ENCODE measurements at places on chromosomes 13 and 19. TPM values are rescaled to one million over a fixed set of nuclear protein-coding genes. Genes with fewer than 3 reads are reported as not detected.

SPACA4 gene
- total RNA-seq, result not detected

BRME1 gene
- 0.35 TPM for total RNA-seq

DNA sequence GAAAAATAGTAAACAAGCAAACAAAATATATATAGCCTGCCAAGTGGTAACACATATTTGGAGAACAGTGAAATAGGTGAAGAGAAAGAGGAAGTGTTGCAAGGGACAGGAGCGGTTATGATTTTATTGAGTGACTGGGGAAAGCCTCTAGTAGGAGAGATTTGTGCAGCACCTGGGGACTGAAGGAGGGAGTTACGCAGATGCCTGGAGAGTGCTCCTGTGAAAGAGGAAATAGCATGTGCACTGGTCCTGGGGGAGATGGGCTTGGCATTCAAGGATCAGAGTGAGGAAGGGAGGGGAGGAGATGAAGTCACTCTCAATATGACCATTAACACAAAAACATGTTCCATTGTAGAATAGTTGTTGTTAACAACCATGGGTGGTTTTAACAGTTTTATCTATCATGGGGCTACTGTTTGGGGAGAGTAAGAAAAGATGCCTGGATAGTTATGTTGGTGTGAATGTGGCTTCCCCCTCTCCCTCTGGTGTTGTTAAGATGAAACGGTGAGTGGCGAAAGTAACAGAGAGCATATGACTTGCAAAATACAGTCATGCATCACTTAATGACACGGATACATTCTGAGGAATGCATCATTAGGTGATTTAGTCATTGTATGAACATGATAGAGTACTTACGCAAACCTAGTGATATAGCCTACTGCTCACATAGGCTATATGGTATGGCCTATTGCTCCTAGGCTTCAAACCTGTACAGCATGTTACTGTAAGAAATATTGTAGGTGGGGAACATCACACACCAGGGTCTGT is 251.7 kb upstream of the ARGLU1 start:
- DNase-seq, result no peak

GRCh38 chr19:8129061-8129618 is 20.3 kb downstream of the FBN3 start:
- DNase-seq, result no peak

GRCh38 chr19:18282021-18282787 is 782 bp upstream of the JUND start:
- no peak for DNase-seq

- DNase-seq, result peak; percentile 73
Measured at GRCh38 chr13:112465251-112466131, 89.3 kb downstream of the SPACA7 start.

- no peak for DNase-seq
Measured at GRCh38 chr19:13100031-13100588, 2.5 kb downstream of the LYL1 start.

GRCh38 chr19:13693889-13694288 is 70.4 kb upstream of the MRI1 start:
- DNase-seq, result no peak

DNA sequence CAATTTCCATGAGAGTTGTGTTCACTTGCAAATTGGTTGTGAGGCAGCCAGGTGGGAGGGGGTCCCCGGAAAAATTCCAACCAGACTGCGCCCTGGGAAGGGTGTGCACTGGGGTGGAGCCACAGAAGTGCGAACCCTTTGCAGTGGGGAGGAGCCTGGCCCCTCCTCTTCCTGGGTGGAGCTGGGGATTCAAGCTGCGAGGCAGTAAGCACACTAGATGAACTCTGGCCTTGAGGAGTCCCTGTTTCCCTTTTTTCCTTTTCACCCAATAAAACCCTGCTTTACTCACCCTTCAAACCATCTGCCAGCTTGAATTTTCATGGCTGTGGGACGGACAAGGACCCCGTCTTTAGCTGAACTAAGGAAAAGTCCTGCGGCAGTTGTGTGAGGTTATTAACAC is 31.0 kb upstream of the MBNL2 start:
- DNase-seq, result no peak

- DNase-seq, result no peak
Measured at GRCh38 chr13:20134732-20135131, 26.1 kb downstream of the GJA3 start.

GRCh38 chr13:28540612-28541011 is 45.7 kb upstream of the FLT1 start:
- DNase-seq, result no peak

DNA sequence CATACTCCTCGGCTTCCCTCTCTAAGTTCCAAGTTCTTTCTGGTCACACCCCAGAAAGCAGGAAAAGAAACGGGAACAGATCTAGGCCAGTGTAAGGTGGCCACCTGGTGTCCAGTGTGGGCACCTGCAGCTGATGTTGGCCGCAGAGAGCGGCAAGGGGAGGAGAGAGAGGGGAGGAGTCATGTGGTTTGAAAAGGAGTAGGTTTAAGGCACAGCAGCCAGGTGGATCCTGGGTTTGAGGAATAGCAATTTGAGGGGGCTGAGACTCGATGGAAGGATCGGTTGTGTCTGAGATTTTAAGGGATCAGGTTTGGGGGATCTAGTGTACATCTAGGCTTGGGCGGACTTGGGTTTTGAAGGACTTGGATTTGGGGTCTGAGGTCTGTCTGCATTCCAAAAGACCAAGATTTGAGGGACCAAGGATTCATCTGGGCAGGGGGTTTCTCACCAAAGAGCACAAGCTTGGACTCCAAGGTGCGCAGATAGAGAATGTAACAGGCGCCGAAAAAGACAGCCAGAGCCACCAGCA is 1.2 kb downstream of the RABAC1 start:
- DNase-seq, result peak; percentile 89

DNA sequence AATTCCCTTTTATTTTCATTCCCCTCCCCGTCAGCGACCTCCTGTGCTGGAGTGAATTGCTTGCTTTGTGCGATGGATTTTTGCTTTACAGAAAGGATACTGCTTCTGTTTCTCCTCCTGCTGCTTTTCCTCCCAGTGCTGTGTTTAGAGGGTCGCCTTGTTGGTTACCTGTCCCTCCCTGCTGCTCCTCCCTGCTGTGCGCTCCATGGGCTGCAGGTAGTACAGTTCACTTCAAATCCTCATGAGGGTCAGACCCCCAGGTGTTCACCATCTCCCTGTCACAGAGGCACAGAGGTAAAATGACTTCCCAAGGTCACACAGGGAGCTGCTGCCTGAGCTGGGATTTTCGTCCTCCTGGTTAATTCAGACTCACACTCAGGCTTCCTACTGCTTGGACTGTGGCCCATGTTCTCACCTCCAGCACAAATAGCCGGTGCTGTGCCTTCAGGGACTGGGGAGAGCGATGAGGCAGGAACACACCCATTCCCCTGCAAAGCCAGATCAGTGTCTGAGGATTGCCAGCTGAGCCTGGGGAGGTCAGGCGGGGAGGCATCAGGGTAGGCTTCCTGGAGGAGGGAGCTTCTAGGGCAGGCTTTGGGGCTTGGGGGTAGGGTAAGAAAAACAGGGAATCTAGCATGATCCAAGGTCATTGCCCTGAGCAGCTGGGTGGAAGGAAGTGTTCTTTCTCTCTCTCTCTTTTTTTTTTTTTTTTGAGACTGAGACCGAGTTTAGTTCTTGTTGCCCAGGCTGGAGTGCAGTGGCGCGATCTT is 14.4 kb downstream of the BICRA start:
- DNase-seq, result no peak

DNA sequence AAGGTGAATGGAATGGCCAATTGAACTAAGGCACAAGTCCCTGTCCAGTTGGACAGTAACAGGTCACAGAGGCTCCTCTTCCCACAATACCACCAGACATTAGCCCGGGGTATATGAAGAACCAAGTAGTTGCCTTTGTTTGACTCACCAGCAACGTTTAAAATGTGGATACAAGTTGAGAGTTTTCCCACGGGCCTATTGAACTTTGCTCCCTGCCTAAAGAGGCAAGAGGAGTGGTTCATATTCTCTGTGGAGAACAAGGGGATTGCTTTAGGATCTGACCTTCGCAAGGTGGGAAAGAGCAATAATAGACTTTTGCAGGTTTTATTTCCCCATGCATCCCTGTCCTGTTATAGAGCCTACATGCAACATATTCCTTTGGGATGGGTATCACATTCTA is 177.2 kb downstream of the POU4F1 start:
- no peak for DNase-seq

- no peak for DNase-seq
Measured at GRCh38 chr19:870963-871401, 11.5 kb downstream of the CFD start.

DNA sequence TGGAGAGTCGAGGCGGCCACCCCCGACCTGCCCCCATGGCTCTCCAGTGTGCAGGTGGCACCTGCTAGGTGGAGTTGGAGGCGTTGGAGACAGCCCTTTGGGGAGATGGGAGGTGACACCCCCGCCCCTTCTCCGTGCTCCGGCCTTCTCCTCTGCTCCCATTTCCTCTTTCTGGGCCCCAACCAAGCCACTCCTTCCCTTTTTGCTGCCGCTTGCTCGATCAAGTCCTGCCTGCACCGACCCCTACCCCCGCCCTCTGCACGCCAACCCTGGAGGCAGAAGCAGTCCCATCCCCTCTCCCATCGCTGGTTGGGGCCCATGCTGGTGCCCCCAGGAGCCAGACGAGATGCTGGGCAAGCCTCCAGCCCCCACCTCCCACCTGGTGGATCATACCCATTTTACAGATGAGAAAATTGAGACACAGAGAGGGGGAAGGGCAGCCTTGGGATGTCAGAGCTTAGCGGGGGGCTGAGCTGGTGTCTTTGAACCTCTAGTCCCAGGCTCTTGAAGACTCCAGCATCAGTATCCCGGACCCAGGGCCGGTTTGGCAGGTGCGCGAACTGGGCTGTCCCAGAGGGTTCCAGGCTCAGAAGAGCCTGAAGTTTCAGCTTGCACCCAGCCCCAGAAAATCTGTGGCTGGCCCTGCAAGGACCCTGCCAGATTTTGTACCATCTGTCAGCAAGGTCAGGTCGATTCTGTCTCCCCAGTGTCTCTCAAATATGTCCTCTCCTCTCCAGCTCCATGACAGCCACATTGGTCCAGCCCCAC is 10.3 kb downstream of the GNA15 start:
- no peak for DNase-seq

DNA sequence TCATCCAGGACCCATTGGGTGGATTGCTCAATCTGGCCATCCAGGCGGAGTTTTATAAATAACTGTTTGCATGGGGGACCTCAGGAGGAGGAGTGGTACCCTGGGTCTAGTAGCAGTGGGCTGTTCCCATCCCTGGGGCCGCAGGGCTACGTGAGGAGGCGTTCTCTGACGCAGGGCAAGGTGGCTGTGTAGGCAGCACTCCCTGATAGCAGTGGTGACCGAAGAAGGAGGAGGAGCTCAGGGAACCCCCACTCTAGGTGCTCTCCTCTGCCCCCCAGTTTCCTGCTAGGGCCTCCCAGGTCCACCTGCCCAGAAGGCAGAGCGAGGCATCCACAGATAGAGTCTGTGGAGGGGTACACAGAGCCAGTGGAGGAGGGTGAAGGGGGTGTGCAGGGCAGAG is 64.1 kb downstream of the CCNE1 start:
- DNase-seq, result peak; percentile 41

- no peak for DNase-seq
Measured at GRCh38 chr19:29658221-29658991, 6.9 kb upstream of the PLEKHF1 start.

- DNase-seq, result no peak
Measured at GRCh38 chr13:20669162-20669561, 34.3 kb upstream of the IL17D start.

DNA sequence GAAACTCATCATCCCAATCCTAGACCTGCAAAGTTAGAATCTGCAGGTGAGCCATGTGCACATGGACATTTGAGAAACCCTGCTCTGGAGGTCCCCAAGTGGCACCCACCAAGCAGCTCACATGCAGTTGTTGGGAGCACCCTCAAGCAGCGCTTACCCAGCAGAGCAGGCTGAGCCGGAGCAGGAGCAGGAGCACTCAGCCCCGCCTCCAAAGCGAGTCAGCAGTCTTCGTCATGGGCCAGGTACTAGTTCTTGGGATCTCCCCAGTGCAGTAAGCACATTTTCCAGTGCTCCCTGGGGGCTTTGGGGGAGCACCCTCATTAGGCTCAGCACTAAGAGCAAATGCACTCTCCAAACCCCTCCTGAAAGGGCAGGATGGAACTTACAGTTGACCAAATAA is 572.7 kb downstream of the IRS2 start:
- DNase-seq, result no peak

TBXA2R gene
- total RNA-seq, result 1.9 TPM

DNA sequence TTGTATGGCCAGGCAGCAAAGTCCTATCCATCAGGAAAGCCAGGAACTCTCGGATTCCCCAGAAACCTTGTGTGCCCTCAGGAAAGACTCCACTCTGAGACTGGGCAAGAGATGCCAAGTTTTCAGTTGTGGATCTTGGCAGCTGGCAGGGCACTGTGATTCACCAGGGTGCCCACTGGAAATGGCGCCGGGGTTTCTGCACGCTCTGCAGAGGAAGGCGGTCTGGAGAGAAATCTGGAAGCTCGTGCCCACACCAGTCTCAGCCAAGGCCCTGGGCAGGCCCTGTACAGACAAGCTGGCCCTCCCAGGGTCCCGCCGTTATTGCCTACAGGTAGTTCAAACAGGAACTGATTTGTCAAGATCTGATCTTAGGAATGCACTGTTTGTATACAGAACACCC is 4.9 kb downstream of the NAPA start:
- DNase-seq, result no peak

- no peak for DNase-seq
Measured at GRCh38 chr13:27523346-27524073, 73.1 kb upstream of the MTIF3 start.

DNA sequence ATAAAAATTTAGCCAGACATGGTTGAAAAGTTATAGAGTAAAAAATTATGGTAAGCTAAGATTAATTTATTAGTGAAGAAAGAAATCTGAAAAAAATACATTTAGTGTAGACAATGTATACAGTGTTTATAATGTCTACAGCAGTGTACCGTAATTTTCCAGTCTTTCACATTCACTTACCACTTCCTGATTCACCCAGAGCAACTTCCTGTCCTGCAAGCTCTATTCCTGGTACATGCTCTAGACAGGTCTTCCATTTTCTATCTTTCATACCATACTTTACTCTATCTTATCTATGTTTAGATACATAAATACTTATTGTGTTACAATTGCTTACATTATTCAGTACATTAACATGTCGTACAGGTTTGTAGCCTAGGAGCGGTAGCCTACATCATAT is 1387.8 kb upstream of the ATXN8OS start:
- no peak for DNase-seq
